ENCODE measurements at places on chromosomes 7 and 10.

DNA sequence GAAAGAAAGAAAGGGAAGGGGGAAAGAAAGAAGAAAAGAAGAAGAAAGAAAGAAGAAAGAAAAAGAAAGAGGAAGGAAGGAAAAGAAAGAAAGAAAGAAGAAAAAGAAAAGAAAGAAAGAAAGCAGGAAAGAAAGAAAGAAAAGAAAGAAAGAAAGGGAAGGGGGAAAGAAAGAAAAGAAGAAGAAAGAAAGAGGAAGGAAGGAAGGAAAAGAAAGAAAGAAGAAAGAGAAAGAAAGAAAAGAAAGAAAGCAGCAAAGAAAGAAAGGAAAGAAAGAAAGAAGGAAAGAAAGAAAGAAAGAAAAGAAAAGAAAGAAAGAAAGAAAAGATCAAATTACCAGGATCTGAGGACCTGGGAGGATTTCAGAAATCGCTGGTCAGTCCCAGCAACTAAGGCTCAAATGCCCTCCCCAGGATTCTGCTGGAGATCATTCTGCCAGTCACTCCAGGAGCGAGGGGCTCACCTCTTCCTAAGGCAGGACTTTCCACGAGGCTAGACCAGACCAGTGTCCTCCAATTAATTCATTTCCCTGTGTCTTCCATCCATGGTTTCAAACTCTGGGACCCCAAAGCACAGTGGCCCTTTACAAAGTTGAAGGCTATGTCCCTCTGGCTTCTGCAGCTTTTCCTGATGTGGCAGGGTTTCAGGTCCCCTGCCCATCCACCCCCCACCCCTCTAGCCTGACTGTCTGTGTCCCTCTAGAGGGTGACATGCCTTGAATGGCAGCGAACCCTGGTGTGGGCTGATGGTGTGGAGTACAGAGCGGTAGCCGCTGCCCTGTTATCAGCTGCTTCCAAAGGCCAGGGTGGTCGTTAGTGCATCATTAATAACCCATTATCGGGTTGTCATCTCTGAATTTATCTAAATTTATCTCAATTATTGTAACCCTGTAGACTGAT is 77.9 kb downstream of the PARP12 start:
- DNase-seq = no peak

DNA sequence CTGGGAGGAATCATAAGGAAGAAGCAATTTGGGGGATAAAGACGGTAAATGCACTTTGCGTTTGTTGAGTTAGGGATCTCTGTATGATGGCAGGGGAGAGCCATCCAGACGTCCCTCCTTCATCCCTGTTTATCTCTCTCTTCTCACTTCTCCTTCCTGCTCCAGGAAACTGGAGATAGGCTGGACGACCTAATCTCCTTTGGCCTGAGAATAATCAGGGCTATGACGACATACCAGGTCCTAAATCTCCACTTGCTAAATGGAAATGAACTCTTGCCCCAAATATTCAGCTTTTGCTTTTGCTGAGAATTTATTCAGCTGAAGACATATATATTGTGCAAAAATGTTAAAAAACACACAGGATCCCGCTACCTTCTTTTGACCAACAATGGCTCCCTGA is 182.9 kb upstream of the INHBA start:
- no peak for DNase-seq

DNA sequence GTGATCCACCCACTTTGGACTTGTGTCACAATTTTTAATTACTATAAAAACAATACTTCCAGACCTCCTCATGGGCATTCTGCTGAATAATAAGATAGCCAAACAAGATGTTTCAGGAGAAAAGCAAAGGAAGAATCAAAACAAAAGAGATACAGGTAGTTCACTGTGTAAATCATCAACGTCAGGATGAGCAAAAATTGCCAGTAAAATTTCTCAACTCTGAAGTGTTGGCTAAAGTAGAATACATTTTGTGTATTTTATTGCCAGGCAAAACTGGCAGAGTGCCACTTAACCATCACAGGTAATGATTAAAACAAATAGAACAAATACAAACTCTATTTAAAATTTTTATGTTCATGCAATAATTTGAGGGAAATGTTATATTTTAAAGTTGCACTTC is 24.8 kb downstream of the ABCB4 start:
- DNase-seq = no peak

DNA sequence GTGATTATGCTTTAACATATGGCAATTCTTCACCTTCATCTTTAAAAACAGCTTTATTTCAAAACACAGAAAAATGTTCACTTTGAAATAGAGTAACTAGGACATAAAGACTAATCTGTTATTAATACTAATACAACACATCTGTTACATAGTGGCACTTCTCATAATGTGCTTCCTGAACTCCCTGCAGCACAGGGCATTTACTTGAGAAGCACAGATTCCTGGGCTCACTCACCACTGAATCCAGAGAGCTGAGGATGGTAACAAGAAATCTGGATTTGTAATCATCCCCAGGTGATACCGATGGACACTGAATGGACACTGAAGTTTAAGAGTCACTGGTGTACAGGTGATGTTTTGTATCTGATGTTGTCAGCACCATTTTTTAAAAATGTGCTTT is 96.1 kb downstream of the COL28A1 start:
- no peak for DNase-seq

DNA sequence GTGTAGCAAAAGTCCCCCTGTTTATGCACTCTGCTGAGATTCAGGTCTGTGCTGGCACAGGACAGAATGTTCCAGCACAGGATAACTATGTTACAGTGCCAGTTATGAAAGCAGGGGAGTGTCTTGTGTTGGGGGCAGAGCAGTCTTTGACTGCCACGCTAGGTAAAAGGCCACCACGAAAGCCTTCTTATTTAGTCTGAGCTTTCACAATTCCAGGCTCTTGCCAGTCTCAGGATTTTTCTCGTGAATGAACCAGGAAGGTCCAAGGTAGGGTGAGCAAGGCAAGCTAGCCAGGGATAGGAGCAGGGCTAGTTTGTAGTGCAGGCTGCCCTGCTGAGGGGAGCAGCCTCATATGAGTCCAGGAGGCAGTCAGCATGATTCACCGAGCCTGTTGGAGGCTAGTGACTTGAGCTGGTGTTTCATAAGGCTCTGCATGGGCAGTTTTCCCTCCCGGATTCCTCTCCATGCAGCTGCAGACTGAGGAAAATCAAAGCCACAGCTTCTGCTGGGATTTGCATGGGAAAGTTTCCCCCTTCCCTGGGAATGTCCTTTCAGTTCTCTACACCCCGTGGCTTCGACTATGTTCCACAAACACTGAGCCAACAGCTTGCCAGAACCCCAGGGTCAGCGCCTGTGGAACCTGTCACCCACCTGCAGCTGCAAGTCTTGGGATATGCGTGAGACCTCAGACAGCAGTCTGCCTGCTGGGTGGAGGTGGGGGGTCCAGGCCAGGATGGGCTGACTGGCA is 112.3 kb downstream of the JCAD start:
- no peak for DNase-seq

DNA sequence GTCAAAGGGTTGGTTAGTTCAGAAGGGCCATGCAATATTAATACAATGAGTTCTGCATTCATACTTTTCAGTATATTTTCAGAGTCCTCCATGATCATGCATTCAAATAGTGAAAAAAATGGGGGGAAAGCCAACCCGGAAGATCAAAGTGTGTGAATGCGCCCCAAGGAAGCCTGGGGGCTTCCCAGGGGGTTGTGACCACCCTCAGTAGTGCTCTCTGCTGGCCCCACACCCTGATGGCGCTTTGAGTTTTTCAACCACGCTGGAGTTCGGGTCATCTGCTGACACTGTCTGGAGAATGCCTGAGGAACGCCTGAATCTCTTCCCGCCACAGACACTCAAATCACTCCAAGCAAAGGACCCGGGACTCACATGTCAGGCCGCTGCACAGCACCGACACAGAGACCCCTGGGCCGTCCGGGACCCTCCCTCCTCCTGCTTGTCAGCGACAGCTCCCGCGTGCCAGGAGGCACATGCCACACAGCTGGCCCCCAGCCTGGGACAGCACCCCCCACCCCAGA is 1.0 kb downstream of the TNS3 start:
- no peak for DNase-seq

DNA sequence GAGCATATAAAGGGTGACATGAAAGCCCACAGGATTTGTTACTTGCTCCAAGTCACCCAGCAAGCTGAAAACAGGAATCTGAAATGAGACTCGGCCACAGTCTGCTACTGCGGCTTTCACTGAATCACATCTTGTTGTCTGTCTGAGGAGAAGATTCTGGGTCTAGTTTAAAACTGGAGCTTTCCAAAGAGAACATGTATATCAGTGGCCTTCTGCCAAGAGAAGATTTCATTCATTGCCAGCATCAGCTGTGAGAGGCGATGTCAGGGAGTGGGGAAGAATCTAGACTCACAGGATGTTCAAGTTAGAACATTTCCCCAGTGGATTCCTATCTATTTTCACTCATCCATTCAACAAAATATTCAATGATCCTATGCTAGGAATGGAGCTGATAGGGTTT is 122.8 kb downstream of the GALNT17 start:
- no peak for DNase-seq

DNA sequence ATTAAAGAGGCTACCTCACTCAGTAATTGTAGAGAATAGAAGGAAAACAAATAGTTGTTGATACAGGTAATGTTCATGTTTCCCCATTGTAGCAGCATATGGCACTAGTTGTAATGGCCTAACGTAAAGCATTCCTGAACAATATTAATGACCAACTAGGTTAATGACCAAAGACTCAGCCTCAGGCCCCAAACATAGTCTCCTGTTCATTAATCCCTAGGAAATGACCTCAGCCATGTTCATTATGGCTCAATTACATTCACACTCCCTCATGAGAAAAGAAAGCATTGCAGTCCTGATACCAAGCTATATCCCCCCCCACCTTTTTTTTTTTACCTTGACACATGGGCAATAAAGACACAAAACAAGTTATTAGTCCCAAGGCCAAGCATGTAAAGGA is 12.7 kb downstream of the FRMD4A start:
- no peak for DNase-seq

GRCh38 chr10:132960631-132961419 is 18.5 kb upstream of the CFAP46 start:
- DNase-seq = no peak

All from Right ventricle myocardium inferior (tissue), 1 donor.